ENCODE measurements at places on chromosomes 13 and 19.

- DNase-seq: no peak
Observed at GRCh38 chr13:98181111-98181815, 4.2 kb upstream of the RNF113B start.

DNA sequence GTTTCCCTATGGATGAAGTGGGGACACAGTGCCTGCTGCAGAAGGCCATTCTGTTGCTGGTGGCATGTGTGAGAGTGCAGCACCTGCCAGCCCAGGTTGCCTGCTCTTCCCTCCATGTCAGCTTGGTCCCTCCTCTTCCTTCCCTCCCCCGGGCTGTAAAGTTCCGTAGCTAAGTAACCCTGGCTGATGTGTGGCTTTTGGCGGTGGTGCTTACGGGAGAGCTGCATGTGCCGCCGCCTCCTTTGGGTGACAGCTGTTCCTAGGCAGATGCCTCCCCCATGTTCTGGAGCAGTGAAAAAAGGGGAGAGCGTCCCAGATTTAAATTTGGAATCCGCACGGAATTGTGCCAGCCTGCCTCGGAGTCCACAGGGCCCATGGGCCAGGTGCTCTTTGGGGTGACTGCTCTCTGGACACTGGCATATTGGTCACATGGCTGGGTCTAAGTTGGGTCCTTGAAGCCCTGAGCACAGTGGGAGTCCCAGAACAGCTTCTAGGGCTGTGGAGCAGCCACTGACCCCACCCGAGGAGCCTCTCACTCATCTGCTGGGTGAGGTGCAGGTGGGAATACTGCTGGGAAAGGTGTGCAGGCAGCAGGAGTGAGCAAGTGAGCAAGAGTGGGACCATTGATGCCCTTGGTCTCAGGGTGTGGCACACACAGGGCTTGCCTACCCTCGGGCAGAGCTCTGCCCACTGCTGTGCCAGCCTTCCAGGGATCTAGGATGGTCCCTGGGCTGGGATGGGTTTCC lies 33.1 kb upstream of the ZNF536 start:
- no peak for DNase-seq

- DNase-seq: no peak
Observed at GRCh38 chr19:18450021-18450930, 12.3 kb upstream of the ISYNA1 start.

DNA sequence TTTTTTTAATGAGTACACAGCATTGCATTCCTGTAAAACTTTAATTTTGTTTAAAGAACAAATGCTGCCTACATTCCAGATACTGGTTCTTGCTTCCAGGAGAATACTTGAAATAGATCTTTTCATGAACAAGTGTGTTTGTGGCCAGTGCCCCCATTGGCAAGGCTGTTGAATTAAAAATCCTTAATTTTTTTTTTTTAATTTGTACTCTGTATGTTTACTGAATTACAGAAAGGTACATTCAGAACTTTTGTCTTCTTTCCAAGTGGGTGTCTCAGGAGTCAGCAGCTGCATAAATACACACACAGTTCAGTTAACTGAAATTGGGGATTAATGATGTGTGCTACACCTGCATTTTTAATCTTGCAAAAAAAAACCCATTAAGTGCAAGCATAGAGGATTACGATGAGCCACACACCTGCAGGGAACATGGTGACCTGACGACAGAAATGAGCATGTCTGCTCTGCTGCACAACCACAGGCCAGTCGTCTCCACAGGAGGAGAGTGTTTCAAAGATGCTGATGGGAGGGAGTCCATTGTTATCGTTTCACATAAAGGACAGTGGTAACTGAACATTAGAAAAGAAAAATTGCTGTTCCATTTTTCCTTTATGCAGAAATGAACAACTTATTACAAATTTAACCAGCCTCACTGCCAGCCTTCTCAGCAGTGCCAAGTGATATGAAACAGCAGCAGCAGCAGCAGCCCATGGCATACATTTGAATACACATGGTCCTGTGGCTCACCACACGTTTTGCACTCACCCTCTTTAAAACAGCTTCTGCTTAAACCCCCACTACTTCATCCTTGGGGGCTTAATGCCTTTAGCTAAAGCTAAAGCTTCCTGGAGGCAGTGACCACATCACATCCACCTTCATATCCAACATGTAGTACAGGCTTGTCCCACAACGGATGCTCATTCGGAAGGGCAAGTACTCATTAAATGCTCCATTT lies 72.3 kb upstream of the RFC3 start:
- no peak for DNase-seq

DNA sequence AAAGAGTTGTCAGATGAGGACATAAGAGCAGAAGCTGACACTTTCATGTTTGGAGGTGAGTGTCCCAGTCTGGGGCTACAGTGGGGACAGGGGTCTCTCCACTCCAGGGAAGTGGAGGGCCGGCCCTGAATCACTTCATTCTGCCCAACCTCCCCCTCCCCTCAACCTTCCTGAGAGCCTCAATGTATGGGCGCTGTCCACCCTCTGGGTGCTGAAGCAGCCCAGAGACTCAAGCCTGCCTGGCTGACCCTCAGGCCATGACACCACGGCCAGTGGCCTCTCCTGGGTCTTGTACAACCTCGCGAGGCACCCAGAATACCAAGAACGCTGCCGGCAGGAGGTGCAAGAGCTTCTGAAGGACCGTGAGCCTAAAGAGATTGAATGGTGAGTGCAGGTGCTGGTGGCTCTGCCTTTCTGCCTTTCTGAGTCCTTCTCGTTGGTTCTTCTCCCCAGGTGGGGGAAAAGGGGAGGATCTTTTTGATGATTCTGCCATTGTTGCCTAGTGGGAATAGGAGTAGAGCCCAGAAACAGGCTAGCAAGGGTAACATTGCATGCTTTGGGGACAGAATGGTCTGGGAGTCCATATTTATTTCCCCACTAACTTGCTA lies 8.8 kb downstream of the CYP4F8 start:
- no peak for DNase-seq

DNA sequence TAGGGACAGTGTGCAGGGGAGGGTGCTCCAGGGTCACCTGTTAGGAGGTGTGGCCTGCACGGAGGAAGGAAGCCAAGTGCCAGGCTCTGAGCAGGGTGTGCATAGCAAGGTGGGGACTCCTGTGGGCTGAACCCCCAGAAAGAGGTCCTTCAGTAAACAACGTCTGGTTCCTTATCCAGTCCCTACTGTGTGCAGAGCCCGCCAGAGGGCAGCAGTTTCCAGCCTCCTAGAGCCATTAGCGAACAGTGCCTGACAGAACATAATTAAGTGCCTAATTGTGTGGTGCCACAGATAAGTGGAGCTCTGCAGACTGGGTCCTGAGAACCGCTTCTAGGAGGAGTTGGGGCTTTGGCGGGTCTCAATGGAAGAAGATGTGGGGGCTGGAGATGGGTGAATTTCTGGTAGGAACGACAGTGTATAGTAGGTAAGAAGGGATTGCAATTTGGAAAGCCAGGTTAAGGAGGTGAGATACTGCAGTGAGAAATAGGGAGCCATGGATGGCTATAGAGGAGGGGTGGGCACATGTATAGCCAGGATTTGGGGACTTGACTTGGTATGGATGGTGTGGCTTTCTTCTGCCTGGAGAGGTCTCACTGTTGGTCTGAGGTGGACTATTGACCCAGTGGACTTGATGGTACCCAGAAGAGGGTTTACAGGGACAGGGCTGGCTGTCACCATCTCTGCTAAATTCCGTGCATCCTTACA lies 323.1 kb downstream of the ZNF536 start:
- peak; percentile 2 for DNase-seq

DNA sequence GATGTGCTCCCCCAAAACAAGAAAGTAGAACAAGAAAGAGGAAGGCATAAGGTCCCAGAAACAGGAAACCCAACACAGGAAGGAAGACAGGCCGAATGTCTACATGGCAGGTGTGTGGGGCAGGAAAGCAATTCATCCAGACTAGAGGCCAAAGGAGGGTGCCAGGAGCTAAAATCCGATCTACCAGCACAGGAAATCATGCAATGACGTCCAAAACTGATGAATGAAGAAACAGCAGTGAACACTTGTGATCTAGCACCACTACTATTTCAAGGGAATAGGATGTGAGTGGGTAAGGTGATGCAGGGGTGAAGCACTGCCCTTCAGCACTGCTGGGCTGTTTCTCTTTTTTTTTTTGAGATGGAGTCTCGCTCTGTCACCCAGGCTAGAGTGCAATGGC lies 59.1 kb downstream of the DOCK9 start:
- DNase-seq: no peak

GRCh38 chr13:104691767-104692467 lies 1625.7 kb upstream of the SLC10A2 start:
- no peak for DNase-seq

GRCh38 chr19:51246164-51246552 lies 4.7 kb upstream of the SIGLECL1 start:
- DNase-seq: no peak

DNA sequence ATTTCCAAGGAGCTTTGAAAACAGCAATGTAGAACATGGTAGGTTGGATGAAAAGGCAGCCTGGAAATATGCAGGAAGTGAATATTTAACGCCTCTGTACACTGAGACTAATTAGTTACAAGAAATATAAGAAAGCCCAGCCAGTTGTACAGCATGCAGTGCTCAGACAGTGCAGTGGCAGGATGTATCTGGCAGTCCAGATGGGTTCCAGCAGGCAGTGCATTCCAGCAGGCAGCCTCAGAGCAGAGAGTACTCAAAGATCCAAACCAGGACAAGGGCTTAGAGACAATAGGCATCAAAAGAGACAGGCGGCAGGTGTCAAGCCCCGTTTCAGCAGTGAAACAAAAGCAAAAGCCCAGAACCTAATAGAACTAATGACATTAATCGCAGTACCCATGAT lies 2776.3 kb downstream of the PCDH9 start:
- DNase-seq: peak; percentile 6

DNA sequence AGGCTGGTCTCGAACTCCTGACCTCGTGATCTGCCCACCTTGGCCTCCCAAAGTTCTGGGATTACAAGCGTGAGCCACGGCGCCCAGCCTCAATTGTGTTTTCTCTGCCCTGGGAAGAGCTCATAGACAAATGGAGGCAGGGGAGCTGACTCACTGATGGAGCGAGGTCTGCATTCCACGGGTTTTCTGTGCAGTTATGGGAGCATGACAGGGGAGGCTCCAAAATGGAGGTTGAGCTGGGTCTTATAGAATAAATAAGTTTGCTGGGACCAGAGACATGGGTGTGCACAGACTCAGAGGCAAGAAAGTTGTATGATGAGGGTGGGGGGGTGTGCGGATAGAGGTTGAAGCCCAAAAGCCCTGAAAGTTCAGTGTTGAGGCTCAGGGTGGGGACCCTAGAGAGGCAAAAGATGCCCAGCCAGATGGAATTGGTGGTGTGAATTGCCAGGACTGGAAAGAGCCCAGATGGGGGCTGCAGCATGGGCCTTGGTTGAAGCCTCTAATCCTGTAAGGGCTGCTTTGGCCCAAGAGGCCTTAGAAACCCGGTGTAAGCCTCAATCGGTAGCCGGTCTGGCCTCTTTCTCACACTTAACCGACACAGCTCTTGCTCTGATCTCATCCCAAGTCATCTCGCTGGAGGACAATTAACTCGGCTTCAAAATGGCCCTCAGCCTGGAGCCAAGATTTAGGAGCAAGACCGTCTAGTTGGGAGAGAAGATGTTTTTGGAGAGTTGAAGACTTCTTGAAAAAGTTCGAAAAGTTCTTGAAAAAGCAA lies 1.9 kb downstream of the TPM4 start:
- DNase-seq: peak; percentile 78

- no peak for DNase-seq
Observed at GRCh38 chr19:46737298-46737654, 8.6 kb upstream of the FKRP start.

GRCh38 chr19:2774083-2774679 lies 8.9 kb downstream of the SGTA start:
- no peak for DNase-seq

DNA sequence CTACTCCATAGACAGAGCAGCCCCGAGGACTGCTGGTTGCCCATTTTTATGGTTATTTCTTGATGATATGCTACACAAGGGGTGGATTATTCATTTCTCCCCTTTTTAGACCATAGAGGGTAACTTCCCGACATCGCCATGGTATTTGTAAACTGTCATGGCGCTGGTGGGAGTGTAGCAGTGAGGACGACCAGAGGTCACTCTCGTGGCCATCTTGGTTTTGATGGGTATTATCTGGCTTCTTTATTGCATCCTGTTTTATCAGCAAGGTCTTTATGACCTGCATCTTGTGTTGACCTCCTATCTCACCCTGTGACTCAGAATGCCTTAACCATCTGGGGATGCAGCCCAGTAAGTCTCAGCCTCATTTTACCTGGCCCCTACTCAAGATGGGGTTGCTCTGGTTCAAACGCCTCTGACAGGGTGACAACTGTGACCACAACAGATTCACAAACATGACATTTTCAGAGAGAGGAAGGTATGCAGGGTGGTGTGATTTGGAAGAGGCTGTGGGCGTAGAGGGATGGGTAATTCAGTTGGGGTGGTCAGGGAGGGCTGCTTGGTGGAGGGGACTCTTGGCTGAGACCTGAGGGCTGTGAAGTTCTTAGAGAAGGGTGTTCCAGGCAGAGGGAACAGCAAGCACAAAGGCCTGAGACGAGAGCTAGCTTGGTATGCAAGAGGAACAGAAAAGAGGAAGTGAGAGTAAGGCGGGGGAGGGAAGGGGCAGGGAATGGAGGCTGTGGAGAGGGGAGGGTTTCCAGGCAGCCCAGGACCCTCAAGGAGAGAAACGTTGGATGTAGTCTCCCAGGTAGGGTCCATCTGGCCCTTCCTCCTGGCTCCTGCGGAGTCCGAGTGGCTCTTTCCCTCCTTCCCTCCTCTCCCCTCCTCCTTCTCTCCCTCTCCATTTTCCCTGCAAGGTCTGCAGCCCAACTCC lies 23.5 kb downstream of the FAM187B start:
- DNase-seq: no peak

- peak; percentile 44 for DNase-seq
Observed at GRCh38 chr13:74129500-74130191, 4.6 kb downstream of the KLF12 start.

DNA sequence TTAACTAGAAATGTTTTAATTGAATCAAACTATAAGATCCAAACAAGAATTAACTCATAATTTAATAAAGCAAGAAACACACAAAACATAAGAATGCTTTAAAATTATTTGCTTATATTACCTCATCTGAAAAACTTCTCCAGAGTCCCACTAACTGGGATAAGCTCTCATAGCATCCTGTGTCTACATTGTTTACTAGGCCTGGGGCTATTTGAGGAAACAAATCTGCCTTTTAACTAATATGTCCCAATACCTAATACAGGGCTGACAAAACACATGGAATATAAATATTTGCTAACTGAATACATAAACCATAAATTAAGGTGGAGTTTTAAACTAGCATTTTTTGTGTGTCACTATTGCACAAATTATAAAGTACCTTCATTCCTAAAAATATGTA lies 1399.8 kb upstream of the SLC10A2 start:
- no peak for DNase-seq

- DNase-seq: no peak
Observed at GRCh38 chr13:110285991-110286832, 20.7 kb downstream of the COL4A1 start.

GRCh38 chr19:4704317-4704673 lies 19.3 kb downstream of the DPP9 start:
- no peak for DNase-seq
